Chondrocyte (in vitro differentiated cells): ENCODE measurements at places on chromosomes 3 and 15.
A peak's percentile ranks its signal among the peaks of the same experiment; 100 is the strongest.

DNA sequence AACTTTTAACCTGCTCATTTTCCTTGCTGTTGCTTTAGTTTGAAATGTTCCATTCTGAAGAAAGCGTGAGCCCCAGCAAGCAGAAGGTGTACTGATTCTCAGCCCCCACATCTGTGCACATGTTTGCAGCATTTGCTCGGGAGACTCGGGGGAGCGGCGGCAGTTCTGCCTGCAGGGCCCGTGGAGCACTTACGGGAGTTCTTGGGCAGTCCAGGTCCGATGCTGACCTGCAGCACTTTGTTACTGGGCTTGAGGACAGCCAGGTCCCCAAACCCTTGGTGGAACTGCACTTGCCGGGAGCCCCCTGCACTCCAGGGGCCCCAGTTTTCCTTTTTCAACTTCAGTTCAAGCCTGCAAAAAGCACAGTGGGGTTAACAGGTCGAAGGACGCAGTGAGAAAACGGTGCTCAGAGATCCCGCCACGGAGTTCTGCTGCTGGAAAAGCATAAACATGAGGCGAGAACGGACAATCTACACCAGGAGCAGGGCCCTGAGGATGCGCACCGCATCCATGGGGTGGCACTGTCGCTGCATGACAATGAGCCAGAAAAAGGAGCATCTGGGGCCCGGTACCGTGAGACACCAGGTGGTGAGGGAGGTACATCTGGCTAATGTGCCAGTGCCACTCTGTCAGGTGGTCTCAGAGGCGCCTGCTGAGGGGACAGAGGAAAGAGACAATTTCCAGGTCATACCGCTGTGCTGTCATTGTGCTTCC lies 45.6 kb upstream of the LDHAL6B start:
- DNase-seq, result no peak
- peaks cover 33% of the 10 kb centered on the region for H3K36me3 ChIP-seq
- H3K27ac ChIP-seq, result no peak overlapping the region
- no peaks in the 10 kb centered on the region for H3K27me3 ChIP-seq
- peaks cover 6% of the 10 kb centered on the region for H3K4me1 ChIP-seq

DNA sequence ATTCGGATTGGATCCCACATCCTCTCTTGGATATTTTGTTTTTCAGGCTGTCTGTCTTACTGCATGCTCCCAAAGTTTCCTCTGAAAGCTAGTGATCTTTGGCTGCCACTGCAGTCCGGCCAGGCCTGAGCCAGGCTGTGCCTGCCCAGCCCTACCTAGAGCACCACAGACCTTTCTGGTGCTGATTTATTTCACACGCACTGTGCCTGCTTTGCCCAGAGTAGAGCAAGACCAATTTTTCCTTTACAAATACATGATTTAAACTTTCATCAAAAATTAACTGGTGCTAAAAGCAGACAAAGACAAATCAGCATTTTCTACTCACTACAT lies 28.0 kb upstream of the NDUFB4 start:
- H3K4me3 ChIP-seq, result peak overlapping the region; percentile 68
- no peak overlapping the region for H3K27ac ChIP-seq
- H3K4me1 ChIP-seq, result peaks cover 6% of the 10 kb centered on the region
- DNase-seq, result no peak
- H3K36me3 ChIP-seq, result peaks cover 2% of the 10 kb centered on the region

DNA sequence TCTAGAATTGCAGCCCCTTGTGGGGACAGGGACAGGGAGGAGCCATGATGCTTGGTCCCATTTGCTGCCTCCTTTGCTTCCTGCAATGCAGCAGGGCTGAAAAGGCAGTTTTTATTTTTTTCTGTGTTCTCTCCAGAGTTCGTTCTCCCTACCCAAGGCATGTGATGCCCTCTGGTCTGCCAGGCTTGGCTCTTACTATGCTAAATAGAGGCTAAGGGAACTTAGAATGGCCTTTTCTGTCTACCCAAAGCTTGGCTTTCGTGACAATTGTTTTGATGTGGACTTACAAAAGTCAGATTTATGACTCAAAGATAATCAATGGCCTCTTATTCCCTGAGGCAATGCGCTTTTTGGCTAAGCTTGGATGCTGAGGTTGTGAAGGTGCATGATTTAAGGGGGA lies 293.3 kb upstream of the TBL1XR1 start:
- no peaks in the 10 kb centered on the region for H3K27me3 ChIP-seq
- peaks cover 8% of the 10 kb centered on the region for H3K36me3 ChIP-seq
- no peak for DNase-seq
- H3K27ac ChIP-seq, result peak overlapping the region; percentile 9
- no peak overlapping the region for H3K4me3 ChIP-seq
- H3K4me1 ChIP-seq, result peaks cover 16% of the 10 kb centered on the region

DNA sequence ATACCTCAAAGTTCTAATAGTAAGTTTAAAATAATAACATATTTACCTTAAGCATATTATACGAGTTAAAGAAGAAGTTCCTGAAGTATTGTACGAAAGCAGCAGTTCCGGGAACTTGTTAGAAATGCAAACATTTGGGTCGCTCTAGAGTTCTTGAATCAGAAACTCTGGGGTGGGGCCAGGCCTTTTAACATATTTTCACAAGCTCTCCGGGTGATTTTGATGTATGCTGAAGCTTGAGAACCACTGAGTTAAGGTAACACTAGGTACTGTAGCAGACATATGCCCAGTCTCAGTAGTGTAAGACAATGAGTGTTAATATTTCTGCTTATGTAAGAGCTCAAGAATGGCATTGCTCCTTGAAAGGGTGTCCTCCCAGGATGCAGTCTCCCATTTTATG lies 461.1 kb downstream of the C3orf38 start:
- H3K4me1 ChIP-seq, result peaks cover 7% of the 10 kb centered on the region
- H3K27me3 ChIP-seq, result peaks cover 1% of the 10 kb centered on the region
- DNase-seq, result no peak
- no peaks in the 10 kb centered on the region for H3K36me3 ChIP-seq

GRCh38 chr3:197841789-197842188 lies 50.7 kb downstream of the LRCH3 start:
- DNase-seq, result no peak
- H3K27ac ChIP-seq, result no peak overlapping the region
- H3K27me3 ChIP-seq, result no peaks in the 10 kb centered on the region
- no peak overlapping the region for H3K4me3 ChIP-seq
- no peaks in the 10 kb centered on the region for H3K4me1 ChIP-seq

DNA sequence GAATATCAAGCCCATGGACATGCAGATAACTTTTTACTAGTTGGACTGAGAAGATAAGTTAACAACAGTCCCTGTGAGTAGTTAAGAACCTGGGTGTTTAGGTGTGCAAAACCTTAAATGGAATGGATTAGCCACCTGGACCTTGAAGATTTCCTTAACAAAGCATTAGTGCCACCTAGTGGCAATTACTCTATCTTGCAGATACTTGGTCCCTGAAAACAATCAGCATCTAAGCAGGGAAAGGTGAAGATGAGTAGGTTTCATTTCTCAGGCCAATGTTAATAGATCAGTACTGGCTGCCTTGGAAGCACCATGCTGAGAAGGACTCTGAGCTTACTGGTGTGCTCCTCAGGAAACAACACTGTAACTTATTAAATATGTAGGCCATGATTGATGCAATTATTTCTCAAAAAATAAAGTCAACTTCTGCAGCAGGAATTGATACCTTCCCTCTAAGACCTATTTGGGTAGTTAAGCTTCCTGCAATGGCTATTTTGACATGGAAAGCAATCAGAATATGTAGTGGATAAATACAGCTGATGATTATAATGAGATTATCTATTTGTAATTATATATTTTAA lies 329.4 kb downstream of the TBC1D5 start:
- no peak for DNase-seq
- no peak overlapping the region for H3K27ac ChIP-seq
- no peaks in the 10 kb centered on the region for H3K36me3 ChIP-seq
- no peaks in the 10 kb centered on the region for H3K27me3 ChIP-seq
- no peaks in the 10 kb centered on the region for H3K4me1 ChIP-seq

GRCh38 chr3:151445273-151446001 lies 15.4 kb downstream of the IGSF10 start:
- peaks cover 12% of the 10 kb centered on the region for H3K27me3 ChIP-seq
- H3K36me3 ChIP-seq, result peaks cover 1% of the 10 kb centered on the region
- no peak overlapping the region for H3K27ac ChIP-seq
- no peak overlapping the region for H3K4me3 ChIP-seq
- no peaks in the 10 kb centered on the region for H3K4me1 ChIP-seq

GRCh38 chr15:59998950-59999611 lies 5.0 kb upstream of the FOXB1 start:
- peaks cover 1% of the 10 kb centered on the region for H3K36me3 ChIP-seq
- DNase-seq, result no peak
- no peak overlapping the region for H3K27ac ChIP-seq
- H3K27me3 ChIP-seq, result peaks cover 92% of the 10 kb centered on the region
- H3K4me1 ChIP-seq, result peaks cover 3% of the 10 kb centered on the region

GRCh38 chr3:2071531-2071930 lies 27.1 kb upstream of the CNTN4 start:
- H3K27me3 ChIP-seq, result no peaks in the 10 kb centered on the region
- no peak for DNase-seq
- no peak overlapping the region for H3K4me3 ChIP-seq
- no peaks in the 10 kb centered on the region for H3K36me3 ChIP-seq
- no peak overlapping the region for H3K27ac ChIP-seq

GRCh38 chr15:55827955-55828354 lies 85.0 kb upstream of the PRTG start:
- H3K27ac ChIP-seq, result no peak overlapping the region
- H3K4me1 ChIP-seq, result peaks cover 19% of the 10 kb centered on the region
- H3K36me3 ChIP-seq, result peaks cover 20% of the 10 kb centered on the region
- no peak for DNase-seq
- H3K4me3 ChIP-seq, result no peak overlapping the region

- no peaks in the 10 kb centered on the region for H3K27me3 ChIP-seq
- H3K36me3 ChIP-seq, result no peaks in the 10 kb centered on the region
- no peak overlapping the region for H3K27ac ChIP-seq
Observed at GRCh38 chr3:23608650-23609049, 197.1 kb upstream of the UBE2E1 start.

DNA sequence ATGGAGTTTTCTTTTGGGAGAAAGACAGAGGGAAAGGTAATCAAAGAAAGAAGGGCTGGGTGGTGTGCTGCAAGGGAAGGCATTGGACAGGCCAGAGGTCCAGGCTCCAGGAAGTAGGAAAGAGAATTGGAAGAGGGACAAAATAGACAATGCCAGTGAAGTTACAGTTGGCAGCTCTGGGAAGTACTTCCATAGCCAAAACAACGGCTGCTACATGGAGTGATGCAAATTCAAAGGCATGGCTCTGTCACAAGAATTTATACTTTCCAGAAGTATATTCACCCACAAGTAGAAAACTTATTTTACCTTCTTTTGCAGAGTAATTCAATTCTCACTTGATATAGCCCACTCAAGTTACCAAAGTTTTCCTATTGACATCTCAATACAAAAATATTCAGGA lies 191.5 kb downstream of the TNIK start:
- no peak overlapping the region for H3K27ac ChIP-seq
- H3K4me1 ChIP-seq, result peaks cover 48% of the 10 kb centered on the region
- peaks cover 2% of the 10 kb centered on the region for H3K36me3 ChIP-seq
- no peak overlapping the region for H3K4me3 ChIP-seq
- no peaks in the 10 kb centered on the region for H3K27me3 ChIP-seq

GRCh38 chr3:184633237-184633579 lies 71.6 kb downstream of the EPHB3 start:
- peaks cover 2% of the 10 kb centered on the region for H3K4me1 ChIP-seq
- DNase-seq, result no peak
- no peak overlapping the region for H3K4me3 ChIP-seq
- no peak overlapping the region for H3K27ac ChIP-seq
- peaks cover 4% of the 10 kb centered on the region for H3K27me3 ChIP-seq
- no peaks in the 10 kb centered on the region for H3K36me3 ChIP-seq

DNA sequence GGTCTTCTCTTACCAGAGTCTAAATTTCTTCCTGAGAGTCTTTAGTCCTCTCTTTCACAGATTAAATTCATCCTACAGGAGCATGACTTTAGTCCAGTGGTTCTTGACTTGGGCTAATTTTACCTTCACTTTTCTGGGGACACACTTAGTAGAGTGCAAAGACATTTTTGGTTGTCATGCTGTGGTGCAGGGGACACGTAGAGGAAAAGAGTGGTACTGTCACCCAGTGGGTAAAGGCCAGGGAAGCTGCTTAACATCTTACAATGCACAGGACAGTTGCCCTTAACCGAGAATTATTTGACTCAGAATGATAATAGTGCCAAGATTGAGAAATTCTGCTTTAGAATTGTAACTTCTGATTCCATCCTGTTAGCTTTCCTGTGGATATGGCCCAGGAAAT lies 772.5 kb upstream of the GRM7 start:
- no peak overlapping the region for H3K4me3 ChIP-seq
- DNase-seq, result no peak
- H3K36me3 ChIP-seq, result no peaks in the 10 kb centered on the region
- no peak overlapping the region for H3K27ac ChIP-seq
- H3K27me3 ChIP-seq, result no peaks in the 10 kb centered on the region
- H3K4me1 ChIP-seq, result no peaks in the 10 kb centered on the region

- H3K27me3 ChIP-seq, result peaks cover 3% of the 10 kb centered on the region
- no peaks in the 10 kb centered on the region for H3K4me1 ChIP-seq
- peaks cover 3% of the 10 kb centered on the region for H3K36me3 ChIP-seq
- H3K4me3 ChIP-seq, result no peak overlapping the region
Observed at GRCh38 chr3:193014902-193015301, 97.2 kb upstream of the MB21D2 start.

DNA sequence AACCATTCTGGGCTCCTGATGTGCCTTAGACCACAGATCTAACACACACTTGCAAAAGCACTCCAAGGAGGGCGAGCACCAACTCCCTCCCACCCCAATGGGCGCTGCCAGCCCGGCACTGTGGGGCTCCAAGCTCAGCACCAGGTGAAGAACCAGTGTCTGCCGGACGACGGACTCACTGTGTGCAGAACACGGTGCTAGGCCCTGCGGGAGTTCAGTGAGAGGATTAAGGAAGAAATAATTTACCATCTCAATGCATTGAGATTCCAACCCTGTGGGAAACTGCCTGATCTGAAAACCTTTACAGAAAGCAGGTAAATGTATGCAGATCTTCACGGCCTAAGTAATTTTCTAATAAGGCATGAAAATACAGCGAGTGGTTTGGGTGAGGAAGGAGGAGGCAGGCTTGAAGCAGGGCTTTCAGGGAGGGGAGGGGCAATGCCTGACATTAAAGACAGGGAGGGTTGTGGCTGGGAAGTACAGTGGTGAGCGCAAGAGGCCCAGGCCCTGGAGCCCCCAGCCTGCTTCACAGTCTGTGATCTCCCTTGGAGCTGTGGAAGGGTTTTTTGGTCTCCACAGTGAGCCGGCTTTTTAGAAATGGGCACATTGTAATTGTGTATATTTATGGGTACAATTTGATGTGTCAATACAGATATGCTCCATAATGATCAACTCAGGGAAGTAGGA lies 35.6 kb upstream of the CHRNB4 start:
- H3K36me3 ChIP-seq, result no peaks in the 10 kb centered on the region
- H3K4me3 ChIP-seq, result no peak overlapping the region
- no peaks in the 10 kb centered on the region for H3K27me3 ChIP-seq
- no peak overlapping the region for H3K27ac ChIP-seq
- H3K4me1 ChIP-seq, result no peaks in the 10 kb centered on the region

GRCh38 chr15:74038707-74039655 lies 43.4 kb downstream of the GOLGA6A start:
- peaks cover 38% of the 10 kb centered on the region for H3K4me1 ChIP-seq
- no peak for DNase-seq
- no peak overlapping the region for H3K4me3 ChIP-seq

- H3K27me3 ChIP-seq, result no peaks in the 10 kb centered on the region
- H3K27ac ChIP-seq, result no peak overlapping the region
- DNase-seq, result no peak
- H3K4me3 ChIP-seq, result no peak overlapping the region
- no peaks in the 10 kb centered on the region for H3K36me3 ChIP-seq
Observed at GRCh38 chr3:5016211-5017161, 37.2 kb downstream of the BHLHE40 start.
